H4 (cell line): ENCODE measurements at places on chromosomes 5 and 9. TPM values are rescaled to one million over a fixed set of nuclear protein-coding genes. Genes with fewer than 3 reads are reported as not detected.
A peak's percentile ranks its signal among the peaks of the same experiment; 100 is the strongest.

Gene MYMK
- not detected in 2 replicates for total RNA-seq

Gene GPX3
- total RNA-seq, result 338 and 380 TPM in 2 replicates

GRCh38 chr5:156595132-156595787, 254.8 kb upstream of the PPP1R2B start:
- no peak for DNase-seq

DNA sequence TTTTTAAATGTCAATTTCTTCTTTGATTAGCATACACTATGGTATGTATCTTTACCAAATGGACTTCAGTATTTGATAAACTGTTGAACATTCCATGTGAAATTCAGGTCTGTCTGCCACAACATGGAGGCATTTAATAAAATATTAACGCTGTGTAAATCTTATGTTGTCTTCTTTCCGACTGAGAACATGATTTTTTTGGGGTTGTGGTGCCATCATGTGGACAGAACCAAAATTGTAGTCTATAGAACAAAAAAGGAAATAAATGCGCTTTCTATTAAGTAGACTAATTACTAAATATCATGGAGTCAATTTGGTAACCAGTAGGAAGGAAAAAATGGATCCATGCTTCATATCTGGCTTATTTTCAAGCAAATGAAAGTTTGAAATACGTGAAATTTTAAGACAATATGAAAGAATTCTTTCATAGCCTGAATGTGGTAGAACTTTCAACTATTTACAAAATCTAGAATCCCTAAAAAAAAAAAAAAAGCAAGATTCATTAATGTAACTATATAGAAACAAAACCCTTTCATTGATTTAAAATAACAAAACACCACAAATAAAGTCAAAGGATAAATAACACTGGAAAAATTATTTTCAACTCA, 2.8 kb upstream of the PLK2 start:
- DNase-seq, result peak; percentile 43

DNA sequence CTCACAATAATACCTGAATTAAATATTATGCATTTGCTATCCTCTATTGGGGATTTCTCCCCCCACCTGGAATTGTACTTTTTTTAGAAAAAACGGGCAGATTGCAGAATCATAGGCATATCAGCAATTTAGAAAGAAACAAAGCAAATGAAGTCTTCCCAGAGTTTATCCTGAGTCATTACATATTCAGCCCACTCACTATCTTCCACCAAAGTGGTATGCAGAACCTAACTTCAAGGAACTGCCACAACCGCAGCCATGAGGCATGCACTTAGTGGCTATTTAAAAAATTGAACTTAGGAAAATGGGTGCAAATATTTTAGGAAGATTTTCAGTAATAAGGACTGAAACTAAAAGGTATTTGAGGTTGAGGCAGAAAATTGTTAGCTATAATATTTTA, 48.6 kb downstream of the UBAP1 start:
- no peak for DNase-seq

DNA sequence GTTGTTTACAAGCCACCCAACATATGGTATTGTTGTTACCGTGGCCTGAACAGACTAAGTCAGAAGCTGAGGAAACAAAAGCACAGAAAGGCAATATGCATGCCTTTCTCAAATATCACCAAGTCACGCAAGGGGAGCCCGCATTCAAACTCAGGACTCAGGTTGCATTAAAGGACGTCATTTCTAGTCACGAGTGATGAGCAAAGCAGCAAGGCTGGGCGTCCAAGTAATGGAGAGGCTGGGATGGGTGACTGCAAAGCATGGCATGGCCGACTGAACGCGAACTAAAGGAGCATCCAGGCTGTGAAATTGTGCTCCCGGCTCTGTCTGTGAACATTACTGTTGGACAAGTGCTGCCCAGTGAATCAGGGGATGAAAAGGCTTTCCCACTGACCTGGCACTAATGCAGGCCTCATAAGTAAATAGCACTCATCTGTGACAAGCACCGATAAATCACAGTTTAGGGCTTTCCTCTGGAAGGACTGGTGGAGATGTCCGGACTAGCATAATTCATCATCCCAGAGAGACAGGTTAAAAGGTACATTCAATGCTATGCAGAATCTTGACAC, 202.8 kb downstream of the SPOCK1 start:
- no peak for DNase-seq

Gene KCNN2
- total RNA-seq, result 0.31 and 0.55 TPM in 2 replicates
